ENCODE measurements at places on chromosomes 7 and 10.

DNA sequence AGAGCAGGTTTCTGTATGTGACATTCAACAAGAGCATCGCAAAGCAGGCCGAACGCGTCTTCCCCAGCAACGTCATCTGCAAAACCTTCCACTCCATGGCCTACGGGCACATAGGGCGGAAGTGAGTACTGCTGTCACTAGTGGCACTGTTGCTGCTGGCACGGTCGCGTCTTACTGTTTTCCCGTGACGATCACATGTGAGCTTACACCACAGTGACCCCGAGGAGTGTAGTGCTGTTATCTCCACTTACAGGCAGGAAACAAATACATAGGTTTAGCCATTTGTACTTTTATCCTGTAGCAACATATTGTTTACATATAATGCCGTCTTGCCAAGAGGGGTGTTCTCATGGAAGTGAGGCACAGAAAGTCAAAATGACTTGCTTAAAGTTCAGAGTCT is 25.4 kb downstream of the FBH1 start:
- DNase-seq: no peak

GRCh38 chr7:127504715-127505114 is 80.7 kb downstream of the GCC1 start:
- no peak for DNase-seq

GRCh38 chr7:69147631-69148030 is 450.6 kb upstream of the AUTS2 start:
- DNase-seq: no peak

- no peak for DNase-seq
Observed at GRCh38 chr7:72080865-72081510, 331.1 kb downstream of the CALN1 start.

DNA sequence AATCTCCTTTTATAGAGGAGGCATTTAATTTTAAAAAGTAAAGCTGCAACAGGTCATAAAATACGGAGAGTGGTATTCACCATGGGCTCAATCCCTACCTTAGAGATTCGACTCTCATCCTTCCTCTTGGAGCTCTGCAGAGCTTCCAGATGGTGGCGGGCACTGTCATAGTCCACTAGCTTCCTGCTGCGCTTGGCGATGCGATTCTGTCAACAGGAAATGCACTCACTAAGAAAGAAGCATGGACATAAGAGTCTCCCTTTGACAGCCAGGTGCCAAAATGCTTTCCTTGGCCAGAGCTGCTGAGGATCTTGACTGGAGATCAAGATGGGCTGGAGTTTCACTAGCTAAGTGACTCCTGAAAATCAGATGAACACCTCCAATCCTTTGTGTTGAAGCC is 154.4 kb downstream of the AMPH start:
- no peak for DNase-seq

DNA sequence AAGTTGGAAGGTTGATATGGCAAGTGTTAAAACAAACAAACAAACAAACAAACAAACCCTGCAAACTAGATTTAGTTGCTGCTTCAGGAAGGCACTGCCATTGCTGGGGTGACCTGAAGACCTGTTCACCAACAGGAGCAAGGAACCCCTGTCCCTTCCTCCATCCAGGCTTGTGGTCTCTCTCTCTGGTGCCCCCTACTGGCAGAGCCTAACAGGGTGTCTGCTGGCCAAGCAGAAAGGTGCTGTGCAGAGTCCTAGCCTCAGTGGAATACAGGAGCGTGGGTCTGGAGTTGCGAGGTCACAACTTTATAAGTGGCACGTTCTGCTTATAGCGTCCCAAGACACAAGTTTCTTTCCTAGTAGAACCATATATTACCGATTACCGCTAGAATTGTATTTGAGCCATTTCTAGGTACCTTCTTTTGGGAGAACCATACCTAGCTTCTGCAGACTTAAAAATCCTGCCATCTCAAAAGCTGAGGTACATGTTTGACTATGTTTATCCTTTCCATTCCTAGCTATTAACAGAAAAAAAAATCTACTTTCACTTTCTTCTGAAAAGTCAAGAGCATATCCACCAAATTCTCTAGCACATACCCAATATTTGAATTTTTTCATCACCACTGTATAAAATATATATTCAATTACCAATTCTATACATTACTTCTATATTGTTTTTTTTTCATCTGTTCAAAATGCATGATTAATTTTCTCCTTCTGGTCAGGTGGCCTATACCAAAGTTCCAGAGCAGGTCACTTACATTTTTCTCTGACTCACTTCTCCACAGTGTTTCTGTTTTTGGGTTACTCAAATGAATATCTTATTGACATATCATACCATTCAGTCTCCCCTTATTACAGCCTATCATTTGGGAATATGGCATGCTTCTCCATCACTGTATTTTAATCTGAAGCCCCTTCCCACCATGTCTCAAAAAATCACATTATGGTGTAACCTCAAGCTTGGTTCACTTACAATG is 29.1 kb upstream of the CALD1 start:
- peak; percentile 44 for DNase-seq

GRCh38 chr10:48604991-48605508 is at the start of gene ARHGAP22:
Gene ARHGAP22 (minus strand): TSS chr10:48605073. CDS start chr10:48604796, 277 bp downstream.
- DNase-seq: no peak

GRCh38 chr7:45092100-45092930 is 3.5 kb upstream of the NACAD start:
- DNase-seq: no peak

DNA sequence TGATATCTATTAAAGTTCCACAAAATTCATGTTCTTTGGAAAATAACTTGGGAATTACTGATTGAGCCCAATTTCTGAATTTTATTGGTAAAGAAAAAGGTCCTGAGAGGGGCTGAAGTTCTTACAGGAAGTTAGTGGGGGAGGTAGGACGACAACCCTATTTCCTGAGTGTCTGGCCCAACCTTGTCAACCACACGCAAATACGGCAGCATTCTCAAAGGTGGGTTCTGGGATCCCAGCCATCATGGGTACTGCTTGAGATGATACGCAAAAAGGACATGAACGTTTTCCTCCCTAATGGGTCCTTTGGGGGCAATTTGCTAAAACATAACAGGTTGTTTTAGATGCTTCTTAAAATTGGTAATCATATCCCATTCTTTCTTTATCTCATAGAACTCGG is 2.7 kb upstream of the PDCD4 start:
- DNase-seq: no peak

- no peak for DNase-seq
Observed at GRCh38 chr7:118858651-118859149, 634.2 kb downstream of the ANKRD7 start.

GRCh38 chr7:81632418-81632817 is 137.4 kb downstream of the HGF start:
- no peak for DNase-seq

DNA sequence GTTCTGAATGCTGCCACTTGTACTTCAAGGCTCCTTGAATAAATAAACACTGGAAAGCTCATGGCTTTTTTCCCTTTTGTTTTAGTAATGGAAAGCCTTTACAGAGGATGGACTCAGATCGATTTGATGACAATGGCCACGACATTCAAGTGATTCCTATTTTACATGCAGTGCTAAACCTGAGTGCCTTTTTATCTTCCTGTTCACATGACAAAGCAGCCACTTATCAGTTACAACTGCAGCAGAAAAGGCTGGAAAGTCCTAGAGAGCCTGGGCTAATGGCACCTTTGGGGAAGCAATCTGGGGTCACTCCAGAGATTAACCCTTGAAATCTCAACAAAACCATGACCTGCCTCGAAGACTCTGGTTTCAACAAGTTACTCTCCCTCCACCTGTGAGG is 249.0 kb upstream of the AUTS2 start:
- no peak for DNase-seq

GRCh38 chr10:93030409-93030808 is 30.2 kb upstream of the CYP26C1 start:
- no peak for DNase-seq

GRCh38 chr10:103766751-103767505 is 88.4 kb downstream of the SH3PXD2A start:
- DNase-seq: no peak

DNA sequence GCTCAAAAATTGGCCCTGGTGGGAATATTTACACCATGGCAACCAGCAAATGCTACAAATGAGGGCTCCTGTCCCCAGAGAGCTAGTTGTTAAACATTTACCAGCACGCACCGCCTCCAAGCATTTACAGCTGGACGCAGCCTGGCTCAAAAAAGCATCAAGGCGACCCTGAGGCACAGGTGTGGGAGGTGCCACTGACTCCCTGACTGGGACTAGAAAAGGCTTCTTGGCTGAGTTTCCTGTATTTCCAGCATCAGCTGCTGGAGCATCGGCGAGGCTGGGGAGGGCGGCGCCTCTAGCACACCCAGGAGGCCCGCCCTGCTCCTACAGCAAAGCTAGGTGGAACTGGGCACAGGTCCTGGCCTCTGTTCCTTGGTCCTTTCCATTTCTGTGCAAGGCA is 43.5 kb upstream of the ZRANB1 start:
- no peak for DNase-seq

DNA sequence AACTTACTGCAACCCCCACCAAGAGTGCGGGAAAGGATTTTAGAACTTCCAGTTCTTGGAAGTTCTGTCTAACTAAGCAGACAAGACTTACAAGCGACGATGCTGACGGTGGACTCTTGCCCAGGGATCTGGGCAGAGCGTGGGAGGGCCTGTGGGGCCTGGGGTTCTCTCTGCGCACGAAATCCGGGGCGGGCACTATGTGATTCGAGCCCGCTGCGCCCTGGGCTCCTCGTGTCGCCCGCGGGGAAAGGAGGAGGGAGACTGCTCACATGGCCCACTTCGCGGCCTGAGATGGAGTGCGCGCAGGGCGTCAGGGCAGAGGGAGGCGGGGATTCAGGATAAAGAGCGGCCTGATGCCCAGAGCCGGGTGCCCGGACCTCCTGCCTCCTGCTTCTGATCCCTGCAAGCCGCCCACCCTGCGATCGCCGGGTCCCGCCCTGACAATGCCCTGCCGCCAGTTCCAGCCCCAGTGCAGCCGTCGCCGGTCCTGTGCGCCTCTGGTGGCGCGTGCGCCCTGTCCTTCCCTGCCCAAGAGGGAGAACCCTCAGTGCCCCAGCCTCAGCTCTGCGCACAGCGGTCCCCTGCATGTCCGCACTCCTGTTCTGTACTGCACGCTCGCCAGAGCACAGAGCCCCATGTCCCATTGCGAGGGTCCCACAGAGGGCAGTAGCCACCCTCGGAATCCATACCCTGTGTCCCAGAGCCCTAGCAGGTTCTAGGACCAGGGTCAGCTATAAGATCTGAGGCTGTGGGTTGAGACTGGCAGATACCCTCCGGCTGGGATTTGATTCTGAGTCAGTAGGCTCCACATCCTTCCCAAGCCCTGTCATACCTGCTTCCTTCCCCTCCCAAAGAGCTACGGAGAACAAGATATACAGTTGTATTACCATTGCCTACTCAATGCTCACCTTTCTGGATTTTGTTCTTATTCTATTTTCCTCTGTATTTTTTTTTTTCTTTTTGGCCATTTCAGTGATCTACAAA is 99.4 kb upstream of the TMEM106B start:
- DNase-seq: no peak

Data from stimulated activated CD4-positive, alpha-beta T cell treated with anti-CD3 and anti-CD28 coated beads, Interleukin-1b, Interleukin-23, amount 100 ng/mL, for 1 hour (primary cell).